ENCODE measurements at places on chromosomes 6 and 20.

GRCh38 chr20:46994341-46994740 is 99.7 kb downstream of the EYA2 start:
- DNase-seq, result no peak

GRCh38 chr6:95232446-95232845 is 344.9 kb upstream of the MANEA start:
- no peak for DNase-seq

- peak; percentile 68 for DNase-seq
Measured at GRCh38 chr6:159042003-159042825, 2.6 kb downstream of the TAGAP start.

- DNase-seq, result no peak
Measured at GRCh38 chr20:5559945-5560344, 190.3 kb upstream of the SHLD1 start.

DNA sequence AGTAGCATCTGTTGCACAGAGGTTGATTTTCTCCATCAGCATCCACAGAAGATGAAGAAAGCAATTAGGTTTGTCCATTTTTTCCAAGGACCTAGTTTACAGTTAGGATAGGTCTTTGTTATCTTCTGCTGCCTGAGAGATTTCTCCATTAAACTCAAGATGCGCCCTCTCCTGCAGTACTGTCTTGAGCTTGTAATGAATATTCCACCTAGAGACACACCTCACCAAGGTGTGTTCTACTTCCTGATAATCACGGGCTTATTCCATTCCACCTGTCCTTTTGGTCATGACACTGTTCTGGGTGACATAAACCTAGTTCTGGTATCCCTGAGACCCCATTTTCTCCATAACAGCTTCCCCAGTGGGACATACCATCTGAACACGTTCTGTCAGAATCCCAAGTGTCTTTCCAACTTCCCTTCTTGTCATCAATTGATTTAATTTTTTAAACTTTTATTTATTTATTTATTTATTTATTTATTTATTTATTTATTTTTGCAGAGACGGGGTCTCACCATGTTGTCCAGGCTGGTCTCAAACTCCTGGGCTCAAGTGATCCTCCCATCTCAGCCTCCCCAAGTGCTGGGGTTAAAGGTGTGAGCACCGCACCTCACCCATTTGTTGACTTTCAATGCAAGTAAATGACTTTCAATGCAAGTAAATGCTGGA is 75.6 kb upstream of the HS3ST5 start:
- no peak for DNase-seq

DNA sequence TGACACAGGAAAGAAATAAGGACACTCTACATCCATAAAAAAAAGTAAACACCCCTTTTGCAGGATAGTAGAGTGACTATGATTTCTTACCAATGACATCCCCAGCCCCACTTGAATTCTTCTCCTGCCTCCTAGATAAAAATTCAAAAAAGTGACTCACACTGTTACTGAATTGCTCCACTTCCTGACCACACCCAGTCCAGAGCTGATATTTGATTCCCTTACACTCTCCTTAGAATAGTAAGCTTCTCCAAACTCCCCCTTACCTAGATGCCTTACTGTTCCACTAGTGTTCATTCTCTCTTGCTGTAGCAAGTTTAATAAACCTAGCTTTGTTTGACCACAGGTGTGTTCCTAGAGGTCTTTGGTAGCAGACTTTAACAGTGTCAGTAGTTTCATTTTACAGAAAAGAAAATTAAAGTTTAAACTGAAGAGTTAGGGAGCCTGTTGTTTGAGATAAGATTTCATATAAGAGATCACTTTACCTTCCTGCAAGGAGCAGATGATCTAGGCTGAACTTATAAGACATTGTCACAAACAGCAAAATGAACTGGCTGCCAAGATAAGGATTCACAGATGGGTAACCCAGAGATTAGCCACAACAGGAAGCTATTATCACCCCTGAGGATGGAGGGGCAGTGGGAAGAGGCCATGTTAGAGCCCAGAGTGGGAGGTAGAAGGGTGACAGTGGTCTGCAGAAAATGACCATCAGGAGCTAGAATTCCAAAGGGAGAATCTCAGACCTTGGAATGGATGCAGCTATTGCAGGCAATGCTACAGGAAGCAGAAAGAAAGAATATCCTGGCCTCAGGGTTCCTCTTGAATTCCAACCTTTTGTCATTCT is 28.4 kb upstream of the BTN3A2 start:
- DNase-seq, result peak; percentile 48

Data from AG08396 (cell line).